ENCODE measurements at places on chromosomes 1 and 21.

DNA sequence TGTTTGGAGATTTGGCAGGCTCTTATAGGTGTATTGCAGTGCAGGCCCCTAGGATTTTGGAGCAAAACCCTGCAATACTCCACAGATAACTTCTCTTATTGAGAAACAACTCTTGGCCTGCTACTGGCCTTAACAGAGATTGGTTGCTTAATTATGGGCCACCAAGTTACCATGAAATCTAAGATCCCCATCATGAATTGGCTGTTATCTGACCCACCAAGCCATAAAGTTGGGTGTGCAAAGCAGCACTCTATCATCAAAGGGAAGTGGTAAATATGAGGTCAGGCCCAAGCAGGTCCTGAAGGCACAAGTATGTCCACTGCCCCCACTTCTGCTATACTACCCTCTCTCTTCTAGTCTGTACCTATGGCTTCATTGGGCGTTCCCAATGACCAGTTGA is 130.0 kb upstream of the TNFSF4 start:
- DNase-seq = no peak

DNA sequence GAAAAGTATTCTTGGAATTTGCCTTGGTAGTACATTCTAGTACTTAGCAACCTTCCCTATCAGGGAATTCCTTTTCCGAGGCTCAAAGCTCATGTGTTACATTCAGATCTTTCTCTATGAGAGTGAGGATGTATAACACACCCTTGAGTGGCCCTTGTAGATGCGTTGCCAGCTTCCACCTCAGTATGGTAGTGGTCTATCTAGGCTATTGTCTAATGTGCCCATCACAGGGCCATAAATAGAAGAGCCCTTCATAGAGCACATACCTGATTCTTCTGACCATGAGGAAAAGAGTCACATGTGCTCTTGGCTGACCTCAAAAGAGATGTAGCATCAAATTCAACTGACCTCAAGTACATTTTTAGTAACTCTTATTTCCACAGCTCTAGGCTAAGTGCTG is 14.0 kb upstream of the ZC3H11B start:
- no peak for DNase-seq

- DNase-seq = no peak
These were observed 37.8 kb downstream of the FRRS1 start for GRCh38 chr1:99728494-99729235.

DNA sequence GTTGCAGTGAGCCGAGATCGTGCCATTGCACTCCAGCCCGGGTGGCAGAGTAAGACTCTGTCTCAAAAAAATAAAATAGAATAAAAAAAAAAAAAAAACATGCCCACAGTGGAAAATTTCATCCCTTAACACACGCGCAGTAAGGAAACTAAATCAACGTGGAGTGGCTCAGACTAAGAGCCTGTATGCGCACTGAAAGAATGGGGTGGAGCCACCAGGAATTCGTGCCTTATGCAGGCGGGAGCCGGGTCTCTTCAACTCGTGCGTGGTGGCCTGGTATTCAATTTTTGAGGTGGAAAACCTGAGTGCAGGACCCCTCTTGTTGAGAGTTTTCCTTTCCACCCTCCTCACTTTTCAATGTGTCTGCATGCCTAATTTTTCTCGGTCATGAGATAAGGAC is 22.1 kb upstream of the CREG1 start:
- no peak for DNase-seq

DNA sequence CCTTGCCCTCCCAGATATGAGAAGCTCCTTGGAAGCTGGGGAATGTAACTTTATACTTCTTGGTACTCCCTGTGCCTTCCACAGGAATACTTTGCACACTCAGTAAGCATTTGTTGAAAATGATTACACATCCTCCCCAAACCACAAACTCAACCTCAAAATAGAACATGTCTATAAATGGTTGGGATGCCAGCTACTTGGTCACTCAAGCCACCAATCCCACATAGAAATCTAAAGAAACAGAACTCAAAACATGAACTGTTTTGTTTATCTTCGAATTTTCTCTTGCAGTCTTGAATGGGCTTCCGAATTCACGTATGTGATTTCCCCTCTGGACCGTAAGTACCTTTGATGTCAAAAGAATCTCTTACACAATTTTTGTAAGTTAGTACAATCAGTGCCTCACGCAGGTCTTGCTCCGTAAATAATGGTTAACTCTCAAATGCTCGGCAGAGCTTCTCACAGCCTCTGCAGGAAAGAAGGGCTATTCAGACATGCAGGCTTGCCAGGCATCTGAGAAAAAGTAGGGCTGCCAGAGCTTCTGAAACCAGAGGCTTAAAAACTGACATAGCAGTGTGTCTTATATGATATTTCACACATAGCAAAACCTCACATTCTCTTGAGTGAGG is 26.9 kb downstream of the SORT1 start:
- no peak for DNase-seq

GRCh38 chr1:8116894-8117264 is 90.8 kb upstream of the ERRFI1 start:
- no peak for DNase-seq

- peak; percentile 37 for DNase-seq
These were observed 27.2 kb downstream of the CD34 start for GRCh38 chr1:207883660-207884250.

Data from NCI-H446 (cell line).